ENCODE measurements at places on chromosomes 11 and 22.

GRCh38 chr11:112025707-112026106 lies 499 bp downstream of the DLAT start:
- DNase-seq = no peak

DNA sequence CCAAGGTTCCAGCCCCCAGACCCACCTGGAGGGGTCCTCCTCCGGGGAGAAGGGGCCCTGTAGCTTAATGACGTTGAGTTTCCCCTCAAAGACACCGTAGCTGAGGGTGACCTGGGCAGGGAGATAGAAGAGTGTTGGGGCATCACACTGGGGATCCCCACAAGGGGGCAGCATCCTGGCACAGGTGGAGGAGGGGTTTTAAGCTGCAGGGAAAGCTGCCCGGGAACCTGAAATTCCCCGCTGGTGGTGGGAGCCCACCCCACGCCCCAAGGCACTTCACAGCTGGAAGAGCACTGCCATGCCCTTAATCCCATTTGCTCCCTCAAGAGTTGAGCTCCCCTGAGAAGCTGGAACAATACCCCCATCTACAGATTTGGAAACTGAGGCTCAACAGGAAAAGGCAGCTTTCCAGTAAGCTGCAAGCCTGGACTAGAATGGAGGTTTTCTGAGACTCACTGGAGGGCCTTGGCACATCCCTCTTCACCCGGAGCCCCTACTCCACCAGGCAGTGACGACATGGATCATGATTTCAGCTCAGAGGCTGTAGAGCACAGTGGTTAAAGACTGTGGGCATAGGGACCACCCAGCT lies 13.7 kb downstream of the MFNG start:
- DNase-seq = no peak

- no peak for DNase-seq
These were observed 100.0 kb upstream of the DBX1 start for GRCh38 chr11:20260307-20260706.

DNA sequence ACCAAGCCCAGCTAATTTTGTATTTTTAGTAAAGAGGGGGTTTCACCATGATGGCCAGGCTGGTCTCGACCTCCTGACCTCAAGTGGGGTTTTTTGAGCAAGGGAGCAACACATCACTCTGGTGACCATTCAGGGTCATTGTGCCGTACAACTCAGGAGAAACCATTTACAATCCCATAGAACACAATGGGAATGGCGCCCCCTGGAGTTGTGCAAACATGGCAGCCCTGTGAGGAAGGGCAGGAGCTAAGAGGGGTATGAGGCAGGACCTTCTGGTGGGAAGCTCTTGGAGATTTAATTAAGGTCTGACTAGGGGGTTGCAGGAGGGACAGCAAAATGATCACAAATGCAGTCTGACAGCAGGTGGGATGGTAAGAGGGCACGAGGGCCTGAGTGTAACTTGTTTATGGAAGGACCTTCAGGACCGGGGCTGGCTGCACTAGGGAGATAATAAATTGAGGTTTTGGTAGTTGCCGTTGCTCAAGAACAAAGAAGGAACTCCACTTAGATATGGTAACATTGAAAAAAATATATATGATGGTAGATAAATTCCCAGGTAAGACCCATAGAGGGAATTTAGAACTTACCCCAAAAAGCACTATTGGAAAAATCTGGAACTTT lies 9.1 kb upstream of the CSF2RB start:
- DNase-seq = no peak

- DNase-seq = peak; percentile 55
These were observed at the start of gene ZNF215 for GRCh38 chr11:6926208-6927029. ZNF215 (plus strand) TSS chr11:6926426; CDS start chr11:6932273, 5,847 bp downstream.

- no peak for DNase-seq
These were observed 3.9 kb downstream of the CD3D start for GRCh38 chr11:118338637-118339061.

- no peak for DNase-seq
These were observed 816 bp upstream of the PLEKHA7 start for GRCh38 chr11:17014833-17015626.

GRCh38 chr11:112518371-112518770 lies 257.7 kb upstream of the PLET1 start:
- no peak for DNase-seq

DNA sequence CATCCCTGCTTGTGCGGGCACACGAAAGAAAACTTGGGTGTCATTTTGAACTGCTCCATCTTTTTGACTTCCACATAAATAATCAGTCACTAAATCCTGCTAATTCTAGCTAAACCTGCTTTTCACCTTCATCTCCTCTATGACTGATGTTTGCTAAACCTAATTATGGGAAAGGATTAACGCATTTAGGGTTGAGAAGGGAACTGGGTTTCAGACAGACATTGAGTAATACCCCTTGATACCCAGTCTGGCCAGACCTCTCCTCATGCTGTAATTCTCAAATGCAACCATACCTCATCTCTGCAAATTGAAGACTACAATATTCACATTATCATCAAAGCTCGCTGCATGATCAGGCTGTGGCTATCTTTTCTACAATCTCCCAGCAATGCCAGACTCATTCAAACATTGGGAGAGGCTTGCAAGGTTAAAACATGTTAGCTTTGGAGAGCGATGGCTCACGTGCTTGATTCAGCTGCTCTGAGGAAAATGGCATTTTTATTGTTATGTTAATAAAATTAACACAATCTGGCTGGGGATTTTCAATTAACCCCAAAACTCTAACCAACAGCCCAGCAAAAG lies 2.4 kb downstream of the HPS4 start:
- no peak for DNase-seq

DNA sequence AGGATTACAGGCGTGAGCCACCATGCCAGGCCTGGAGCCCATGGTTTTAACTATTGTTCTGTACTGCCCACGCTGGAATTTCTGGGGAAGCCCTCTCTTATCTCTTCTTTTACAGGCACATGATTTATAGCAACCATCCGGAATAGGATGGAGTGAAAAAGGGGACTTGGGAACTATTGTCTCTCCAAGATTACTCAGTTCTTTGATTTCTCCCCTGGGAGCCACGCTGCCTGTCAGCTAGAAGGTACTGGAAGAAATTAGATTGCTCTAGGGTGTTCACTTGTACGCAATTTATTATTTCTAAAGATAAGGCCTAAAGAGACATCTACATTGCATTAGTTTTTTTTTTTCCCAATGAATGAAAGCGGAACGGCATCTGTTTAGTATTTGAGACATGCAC lies 65.6 kb upstream of the PTPRJ start:
- DNase-seq = no peak

DNA sequence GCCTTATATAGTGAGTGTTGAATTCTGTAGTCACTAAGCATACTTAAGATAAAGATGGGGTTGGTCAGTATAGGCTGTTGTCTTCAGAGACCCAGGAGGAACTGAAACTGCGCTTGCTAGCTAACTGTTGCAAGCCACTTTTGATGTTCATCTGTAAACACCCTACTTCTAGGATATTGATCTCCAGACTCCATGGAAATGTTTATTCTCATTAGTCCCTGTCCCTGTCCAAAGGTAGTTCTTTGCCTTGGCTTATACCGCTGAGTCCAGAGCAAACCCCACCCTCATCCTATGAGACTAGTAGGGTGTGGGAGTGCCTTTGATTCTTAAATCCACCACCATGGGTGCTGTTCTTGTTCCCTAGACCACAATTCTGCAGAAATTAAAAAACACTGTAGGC lies 36.4 kb downstream of the DEPDC5 start:
- DNase-seq = no peak

- peak; percentile 63 for DNase-seq
These were observed 9.7 kb downstream of the USP2 start for GRCh38 chr11:119371778-119372182.

DNA sequence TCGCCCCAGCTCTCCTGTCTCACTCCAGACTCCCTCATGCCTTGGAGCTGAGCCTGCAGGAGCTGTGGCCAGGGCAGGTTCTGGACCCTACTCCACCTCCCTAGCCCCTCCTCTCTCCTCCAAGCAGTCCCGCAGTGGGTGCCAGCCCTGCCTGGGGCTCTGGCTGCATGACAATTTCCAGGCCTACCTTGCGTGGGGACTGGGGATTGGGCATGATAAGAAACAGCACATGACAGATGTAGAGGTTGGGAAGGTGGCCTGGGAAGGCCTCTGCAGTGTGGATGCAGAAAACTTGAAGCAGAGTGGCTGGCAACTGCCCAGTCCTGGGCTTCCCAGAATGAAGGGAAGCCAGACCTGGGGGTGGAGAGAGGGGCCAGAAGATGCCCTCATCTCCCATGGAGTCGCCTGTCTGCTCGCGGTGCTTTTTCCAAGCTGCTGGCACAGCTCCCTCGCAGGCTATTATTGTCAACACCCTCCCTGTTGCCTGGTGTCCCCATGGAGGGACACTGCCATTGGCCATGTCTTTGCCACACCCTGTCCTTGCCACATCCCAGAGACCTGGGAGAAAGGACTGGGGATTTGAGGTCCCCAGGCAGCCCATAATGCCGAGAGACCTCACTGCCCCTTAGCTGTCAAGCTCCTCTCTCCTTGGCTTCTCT lies 48.9 kb upstream of the CDON start:
- no peak for DNase-seq

- DNase-seq = no peak
These were observed 2.6 kb downstream of the LMO2 start for GRCh38 chr11:33889296-33889695.

DNA sequence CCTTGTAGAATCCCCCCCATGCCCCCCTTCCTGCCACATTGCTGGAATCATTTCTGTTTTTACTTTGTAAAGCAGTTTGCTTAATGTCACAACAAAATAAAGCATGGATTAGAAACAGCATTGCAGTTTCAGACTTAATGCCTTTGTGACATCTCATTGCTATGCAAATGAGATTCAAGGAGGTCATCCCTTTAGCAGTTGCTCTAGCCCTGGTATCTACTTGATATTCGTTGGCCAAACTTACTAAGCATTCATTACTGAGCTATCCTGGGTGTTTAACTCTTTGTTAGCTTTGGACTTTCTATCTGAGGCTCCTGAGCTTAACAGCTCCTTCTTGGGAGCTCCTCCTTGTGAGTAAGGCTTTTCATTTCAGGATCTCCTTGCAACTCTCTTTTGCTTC lies 16.3 kb downstream of the FAT3 start:
- no peak for DNase-seq

GRCh38 chr22:37007651-37008050 lies 11.6 kb downstream of the TST start:
- no peak for DNase-seq

DNA sequence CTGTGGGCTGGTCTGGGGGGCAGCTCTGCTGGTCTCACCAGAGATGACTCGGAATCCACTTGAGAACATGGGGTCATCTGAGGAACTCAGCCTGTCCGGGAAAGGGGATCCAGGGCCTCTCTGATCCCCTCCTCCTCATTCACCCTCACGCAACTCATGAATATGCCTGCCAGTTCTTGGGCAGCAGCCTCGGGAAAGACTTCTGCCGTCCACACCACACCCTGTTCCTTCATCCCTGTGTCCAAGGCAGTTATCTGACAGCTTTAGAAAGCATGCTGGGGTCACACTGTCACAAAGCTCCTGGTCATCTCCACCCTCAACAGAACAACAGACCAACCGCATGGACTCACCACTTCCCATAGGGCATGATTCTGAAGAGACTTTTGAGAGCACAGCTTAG lies 88.3 kb downstream of the AMOTL1 start:
- DNase-seq = no peak

GRCh38 chr11:43576803-43577521 lies 103.6 kb upstream of the HSD17B12 start:
- DNase-seq = no peak

DNA sequence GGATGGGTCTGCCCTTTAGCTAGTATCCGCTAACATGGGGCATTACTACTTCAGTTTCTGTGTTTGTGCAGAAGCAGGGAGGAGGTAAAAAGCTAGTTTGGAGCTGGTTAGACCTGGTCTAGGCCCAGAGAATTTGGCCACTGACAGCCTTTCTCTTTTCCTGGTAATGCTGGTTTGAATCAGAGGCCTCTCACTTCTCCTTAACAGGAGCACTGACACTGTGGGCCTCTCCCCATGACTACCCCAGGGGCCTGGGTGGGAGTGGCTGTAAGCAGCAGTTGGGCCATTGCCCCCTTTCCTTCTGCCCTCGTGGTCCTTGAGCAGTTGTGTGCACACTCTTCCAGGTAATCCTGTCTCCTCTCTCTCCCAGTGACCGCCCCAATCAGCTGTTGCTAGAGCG lies 8.5 kb upstream of the SLC25A18 start:
- DNase-seq = no peak

- DNase-seq = peak; percentile 61
These were observed 43.1 kb upstream of the PPARA start for GRCh38 chr22:46107089-46107664.

- DNase-seq = no peak
These were observed 2.7 kb downstream of the DRD2 start for GRCh38 chr11:113472471-113472870.

DNA sequence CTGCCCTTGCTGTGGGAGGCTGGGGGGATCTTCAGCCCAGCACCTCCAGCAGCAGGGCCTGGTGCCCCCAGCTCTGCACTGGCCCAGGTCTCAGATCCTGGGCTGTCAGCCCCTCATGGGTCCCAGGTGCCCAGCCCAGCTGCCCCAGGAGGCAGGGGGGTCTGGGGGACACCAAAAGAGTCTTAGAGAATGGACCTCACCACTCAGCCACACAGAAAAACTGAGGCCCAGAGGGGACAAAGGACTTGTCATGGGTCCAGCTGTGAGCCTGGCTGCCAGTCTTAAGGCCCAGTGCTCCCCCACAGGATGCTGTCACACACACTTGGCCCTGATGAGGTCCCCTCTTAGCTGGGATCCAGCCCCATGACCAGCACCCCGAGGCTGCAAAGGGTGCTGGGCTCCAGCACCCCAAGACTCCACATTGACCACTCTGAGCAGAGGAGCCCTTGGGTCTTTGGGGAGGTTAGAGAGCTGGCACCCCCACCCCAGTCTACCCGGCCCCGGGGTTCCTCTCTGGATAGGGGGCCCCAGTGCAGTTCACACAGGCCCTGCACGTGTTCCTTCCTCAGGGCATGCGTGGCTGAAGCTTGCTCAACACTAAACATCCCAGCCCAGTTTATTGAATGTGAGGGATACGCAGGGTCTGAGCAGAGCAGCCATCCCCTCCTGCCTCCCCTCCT lies 54.4 kb downstream of the IGLL5 start:
- no peak for DNase-seq

GRCh38 chr22:37742376-37743171 lies 45.7 kb downstream of the TRIOBP start:
- no peak for DNase-seq

DNA sequence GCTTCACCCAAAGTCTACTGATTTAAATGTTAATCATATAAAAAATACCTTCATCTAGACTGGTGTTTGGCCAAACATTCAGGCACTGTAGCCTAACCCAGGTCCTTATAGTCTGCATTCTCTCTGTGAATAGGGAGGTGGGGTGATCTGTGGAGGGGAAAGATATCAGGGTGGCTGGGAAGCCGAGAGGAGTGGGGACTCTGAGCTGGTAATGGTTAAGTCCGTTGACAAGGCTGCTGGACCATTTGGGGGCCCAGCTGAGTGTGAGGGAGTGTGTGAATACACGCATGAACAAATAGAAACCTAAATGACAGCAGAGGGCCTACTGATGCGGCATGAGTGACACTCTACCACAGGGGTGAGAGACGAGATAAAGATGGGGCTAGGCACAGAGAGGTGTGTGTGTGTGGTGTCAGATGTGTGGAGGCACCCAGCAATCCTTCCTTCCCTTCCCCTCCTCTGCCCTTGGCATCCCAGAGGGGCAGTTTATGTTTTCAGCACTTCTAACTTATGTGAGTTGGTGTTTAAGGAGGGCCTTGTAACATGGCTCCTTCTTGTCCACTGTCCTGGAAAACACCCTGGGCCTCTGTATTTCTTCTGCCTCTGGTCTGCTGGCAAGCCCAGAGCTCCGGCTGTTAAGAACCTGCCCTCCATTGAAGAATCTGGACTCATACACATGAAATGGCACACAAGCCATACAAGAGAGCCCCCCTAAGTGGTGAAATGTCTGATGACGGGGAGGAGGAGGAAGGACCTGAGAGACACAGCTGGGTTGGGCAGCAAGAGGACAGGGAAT lies 249.1 kb upstream of the TBCEL start:
- DNase-seq = no peak
